ENCODE measurements at places on chromosomes 16 and 17.

- DNase-seq = no peak
These were observed 26.5 kb downstream of the NKD1 start for GRCh38 chr16:50574745-50575136.

DNA sequence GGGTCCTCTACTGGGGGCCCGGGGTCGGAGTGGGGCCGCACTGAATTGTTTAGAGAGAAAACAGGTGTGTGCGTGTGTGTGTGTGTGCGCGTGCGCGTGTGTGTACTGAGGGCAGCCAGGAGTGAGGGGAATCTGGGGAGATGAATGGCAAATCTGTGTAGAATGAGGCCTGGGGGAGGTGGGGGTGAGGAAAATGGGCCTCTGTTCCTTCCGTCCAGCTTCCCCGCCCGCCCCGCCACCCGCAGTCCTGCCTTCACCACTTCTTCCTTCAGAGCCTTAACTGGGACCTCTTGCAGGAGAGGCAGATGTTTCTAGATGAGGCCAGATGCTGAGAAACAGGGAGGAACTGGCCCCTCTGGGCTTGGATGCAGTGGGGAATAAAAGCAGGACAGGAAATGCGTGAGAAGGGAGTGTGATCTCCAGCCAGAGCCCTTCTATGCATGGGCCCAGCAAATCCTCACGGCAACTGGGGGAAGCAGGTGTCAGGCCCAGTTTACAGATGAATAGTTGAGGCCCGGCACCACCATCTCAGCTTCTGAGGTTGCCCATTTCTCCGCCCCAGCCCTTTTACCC, 29.7 kb upstream of the NGFR start:
- DNase-seq = no peak

GRCh38 chr16:86068722-86069121, 169.8 kb downstream of the IRF8 start:
- DNase-seq = no peak

DNA sequence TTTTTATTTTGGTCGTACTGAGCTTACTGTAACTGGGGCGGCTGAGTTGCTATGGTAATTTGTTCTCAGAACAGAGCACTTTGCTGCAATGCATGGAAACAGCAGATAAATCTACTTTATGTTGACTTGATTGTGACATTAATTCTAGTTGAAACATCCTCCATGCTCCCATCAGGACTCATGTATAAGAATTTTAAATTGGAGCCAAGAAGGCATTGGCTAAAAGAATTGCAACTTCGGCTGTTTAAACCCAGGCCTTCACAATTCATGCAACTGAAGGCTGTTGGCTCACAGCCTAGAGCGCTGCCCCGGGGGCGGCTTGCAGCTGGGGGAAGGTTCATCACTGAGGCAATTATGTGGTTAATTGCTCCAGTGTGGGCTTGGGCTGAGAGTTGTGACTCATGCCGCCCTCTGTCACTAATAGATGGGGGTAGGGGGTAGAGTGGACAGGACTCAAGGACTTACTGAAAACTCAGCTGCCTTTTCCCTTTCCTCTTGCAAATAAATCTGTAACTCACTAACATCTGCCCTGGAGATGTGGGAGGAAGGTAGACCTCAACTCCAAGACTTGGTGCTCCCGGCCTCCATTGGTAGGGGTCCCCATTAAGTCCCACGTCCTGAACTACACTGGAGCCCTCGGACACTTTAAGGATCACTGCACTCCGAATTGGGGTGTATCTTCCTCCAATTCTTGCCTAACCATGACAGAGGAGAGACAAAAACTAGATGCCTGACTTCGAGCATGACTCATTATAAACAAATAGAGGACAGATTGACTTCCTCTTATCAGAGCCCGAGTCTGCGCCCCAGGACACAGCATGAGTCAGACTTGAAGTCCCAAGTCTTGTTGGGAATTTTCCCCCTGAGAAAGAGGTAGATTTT, 37.5 kb downstream of the ERCC4 start:
- DNase-seq = no peak

DNA sequence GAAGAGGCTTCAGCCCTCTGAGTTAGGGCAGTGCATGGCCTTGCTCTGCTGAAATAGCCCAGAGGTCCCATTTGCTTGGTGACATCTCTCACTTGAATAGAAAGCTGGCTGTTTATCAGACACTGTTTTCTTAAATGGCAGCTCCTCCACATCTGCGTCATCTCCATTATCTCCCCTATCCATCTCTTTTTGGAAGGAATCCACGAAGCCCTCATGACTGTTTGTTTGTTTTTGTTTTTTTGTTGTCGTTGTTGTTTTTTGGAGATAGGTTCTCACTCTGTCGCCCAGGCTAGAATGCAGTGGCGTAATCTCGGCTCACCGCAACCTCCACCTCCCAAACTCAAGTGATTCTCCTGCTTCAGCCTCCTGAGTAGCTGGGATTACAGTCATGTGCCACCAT, 16.6 kb downstream of the NAA60 start:
- DNase-seq = no peak

GRCh38 chr16:57512296-57513001, 23.9 kb downstream of the CCDC102A start:
- DNase-seq = no peak

DNA sequence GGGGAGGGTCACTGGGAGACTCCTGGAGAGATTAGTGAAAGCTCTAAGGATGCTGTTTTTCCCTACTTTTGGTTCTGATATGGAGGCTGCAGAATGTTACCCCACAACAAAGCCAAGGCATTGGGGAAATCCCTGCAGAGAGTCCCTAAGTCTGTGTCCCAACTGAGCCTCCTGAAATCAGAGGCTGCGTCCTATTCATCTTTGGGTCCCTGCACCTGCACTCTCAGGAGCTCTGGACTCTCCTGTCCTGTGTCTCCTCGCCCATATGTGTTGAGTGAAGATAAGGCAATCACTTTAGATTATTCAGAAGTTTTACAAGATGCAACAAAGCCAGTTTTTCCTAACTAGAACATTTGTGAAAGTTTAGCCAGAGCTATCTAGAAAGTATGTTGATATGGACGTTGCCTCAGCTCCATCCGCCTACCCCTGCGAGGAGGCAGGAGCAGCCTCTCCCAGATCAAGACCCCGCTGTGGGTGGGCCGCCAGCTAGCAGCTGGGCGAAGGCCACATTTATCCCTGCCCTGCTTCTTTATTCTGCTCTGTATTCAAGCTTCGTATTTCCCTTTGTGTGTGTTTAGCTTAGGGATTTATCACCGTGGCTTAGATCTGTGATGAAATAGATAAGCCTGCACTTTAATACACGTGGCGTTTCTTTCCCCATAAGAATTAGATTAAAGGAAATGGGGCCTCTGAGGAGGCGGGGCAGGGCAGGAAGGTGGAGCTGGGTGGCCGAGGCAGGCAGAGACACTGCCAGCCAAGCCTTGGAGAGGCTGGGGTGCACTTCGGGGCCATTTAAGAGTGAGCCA, 37.4 kb downstream of the SHISA6 start:
- DNase-seq = no peak

DNA sequence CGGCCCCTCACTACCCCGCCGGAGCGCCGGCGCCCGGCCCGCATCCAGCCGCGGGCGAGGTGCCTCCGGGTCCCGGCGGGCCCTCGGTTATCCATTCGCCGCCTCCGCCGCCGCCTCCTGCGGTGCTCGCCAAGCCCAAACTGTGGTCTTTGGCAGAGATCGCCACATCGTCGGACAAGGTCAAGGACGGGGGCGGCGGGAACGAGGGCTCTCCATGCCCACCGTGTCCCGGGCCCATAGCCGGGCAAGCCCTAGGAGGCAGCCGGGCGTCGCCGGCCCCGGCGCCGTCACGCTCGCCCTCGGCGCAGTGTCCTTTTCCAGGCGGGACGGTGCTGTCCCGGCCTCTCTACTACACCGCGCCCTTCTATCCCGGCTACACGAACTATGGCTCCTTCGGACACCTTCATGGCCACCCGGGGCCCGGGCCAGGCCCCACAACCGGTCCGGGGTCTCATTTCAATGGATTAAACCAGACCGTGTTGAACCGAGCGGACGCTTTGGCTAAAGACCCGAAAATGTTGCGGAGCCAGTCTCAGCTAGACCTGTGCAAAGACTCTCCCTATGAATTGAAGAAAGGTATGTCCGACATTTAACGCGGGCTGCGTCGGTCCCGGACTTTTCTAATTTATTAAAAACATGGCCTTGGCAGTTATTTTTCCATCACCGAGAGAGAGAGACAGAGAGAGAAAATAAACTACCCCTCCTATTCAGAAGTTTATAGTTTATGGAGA, 2.8 kb downstream of the IRX5 start:
- DNase-seq = no peak

- no peak for DNase-seq
These were observed 51.7 kb downstream of the ZNF778 start for GRCh38 chr16:89268987-89269735.

- no peak for DNase-seq
These were observed 26.2 kb downstream of the TNFRSF13B start for GRCh38 chr17:16945663-16946218.

DNA sequence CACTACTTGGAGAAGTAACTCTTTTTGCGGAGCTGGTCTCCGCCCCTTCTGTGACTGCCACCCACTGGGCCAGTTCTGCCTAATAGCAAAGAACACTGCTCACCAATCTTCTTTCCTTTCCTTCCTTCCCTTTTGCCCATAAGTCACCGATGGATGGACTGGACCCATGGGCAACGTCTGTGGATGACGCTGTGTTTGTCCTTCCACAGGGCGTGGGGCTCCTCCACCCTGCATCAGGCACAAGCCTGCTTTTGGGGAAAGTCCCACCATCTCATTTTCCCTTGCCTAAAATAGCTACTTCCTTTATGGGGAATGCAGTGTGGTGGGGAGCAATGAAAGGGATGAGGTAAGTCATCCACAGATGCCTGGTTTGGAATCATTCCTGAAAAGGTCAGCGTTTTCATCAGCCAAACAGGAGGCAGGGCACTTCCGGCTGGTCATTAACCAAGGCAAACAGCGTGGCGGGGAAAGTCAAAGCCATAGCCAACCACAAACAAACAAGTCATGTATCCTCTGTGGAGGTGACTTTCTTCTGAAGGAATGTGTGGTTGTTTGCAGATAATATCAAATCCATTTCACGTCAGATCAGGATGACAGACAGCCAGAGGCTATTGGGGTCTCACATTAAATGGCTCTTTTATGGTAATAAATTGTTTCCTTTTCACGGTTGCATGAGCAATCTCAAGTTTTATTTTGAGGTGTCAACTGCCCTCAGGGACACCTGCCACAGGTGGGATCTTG, 30.7 kb upstream of the MED9 start:
- DNase-seq = no peak

DNA sequence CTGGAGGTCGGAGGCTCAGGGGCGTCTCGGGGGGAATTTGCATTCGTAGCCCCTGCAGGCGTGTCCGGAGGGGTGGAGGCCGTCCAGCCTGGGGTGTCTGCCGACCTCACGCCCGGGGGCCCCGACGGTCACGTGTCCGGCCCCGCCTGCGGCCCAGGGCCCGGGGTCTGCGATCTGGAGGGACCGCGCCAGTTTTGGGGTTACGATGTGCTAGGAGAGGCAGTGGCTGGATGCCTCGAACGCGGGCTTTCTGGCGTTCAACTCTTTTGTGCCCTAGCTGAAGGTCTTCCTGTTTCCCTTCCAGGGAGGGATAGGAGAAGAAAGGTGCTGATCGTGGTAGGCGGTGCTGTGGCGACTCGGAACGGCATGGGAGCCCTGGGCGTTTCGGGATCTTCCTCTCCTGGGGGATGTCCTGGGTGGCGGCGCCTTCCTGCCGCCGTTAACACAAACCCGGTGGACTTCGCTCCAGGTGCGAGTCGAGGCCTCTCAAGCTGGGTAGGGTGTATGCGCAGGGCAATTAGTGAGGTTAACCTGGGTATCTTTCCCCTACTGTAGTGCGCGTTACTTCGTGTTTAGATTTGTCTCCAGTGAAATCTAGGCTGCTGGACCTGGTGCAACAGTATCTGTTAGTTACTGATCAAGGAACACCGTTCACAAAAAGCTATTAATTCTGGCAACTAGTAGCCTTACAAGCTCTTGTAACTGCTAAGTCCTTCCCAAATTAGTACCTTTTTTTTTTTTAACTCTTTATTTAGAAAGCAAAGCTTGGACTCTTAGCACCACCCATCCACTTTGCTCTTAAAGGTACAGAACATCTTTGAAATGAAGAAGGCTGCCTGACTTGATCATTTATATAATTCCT, 1.3 kb downstream of the AKAP1 start:
- peak; percentile 19 for DNase-seq

GRCh38 chr17:77378318-77379064, 237.7 kb downstream of the SEC14L1 start:
- no peak for DNase-seq

GRCh38 chr17:74516561-74517328, 14.5 kb downstream of the CD300LB start:
- no peak for DNase-seq

GRCh38 chr16:12420661-12421209, 383.0 kb downstream of the CPPED1 start:
- no peak for DNase-seq

GRCh38 chr16:8798174-8798527, 512 bp downstream of the PMM2 start:
- no peak for DNase-seq

GRCh38 chr16:12344577-12345343, 368.2 kb downstream of the SNX29 start:
- DNase-seq = no peak

DNA sequence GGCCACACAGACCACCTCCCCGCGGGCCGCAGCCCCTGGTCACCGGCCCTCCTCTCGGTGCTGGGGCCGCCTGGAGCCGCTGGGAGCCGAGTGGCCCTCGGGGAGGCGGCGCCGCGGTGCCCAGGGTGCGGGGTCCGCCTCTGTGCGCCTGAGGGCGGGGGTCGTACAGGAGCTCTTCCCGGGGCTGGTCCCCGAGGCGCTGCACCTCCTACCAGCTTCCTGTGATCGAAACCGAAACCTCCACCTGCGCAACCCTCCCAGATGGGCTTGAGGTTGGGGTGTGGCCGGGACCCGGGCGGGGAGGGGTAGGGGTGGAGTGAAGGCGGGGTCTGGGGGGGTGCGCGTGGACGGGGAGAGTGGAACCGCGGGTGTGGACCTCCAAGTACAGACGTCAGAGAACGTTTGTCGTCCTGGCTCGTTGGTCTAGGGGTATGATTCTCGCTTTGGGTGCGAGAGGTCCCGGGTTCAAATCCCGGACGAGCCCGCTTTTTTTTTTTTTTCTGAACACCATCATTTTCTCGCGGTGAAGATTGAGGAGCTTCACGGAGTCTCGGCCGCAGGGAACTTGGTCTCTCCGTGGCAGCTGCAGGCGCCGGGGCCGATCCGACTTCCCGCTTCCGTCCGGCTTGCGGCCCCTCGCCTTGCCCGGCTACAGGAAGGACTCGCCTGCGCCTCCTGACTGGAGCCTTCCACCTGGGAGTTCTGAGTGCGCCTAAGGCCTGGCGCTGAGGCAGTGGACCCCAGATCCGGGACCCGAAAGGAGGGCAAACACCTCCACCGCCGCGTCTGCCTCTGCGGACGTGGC, 23.9 kb downstream of the ZNF213 start:
- DNase-seq = peak; percentile 97

- no peak for DNase-seq
These were observed 63.8 kb downstream of the MFSD11 start for GRCh38 chr17:76801706-76802105.

DNA sequence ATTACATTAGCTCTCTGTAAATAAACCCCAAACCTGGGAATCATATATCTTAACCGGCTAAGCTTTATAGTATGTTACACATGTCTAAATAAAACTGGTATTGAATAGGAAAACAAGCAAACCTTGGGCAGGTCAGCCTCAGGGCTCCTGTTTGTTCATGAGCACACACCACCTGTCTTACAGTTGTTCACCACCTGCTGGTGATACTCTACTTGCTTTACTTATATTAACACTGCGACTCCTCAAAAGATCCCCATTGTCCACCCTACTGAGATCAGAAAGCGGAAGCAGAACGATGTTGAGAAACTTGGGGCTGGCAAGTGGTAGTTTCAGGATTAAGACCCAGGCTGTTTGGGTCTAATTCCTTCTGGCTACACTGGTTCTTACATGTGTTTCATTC, 16.4 kb downstream of the CDH13 start:
- DNase-seq = no peak

GRCh38 chr17:72152387-72152929, 31.6 kb downstream of the SOX9 start:
- no peak for DNase-seq
